Activated T-cell treated with anti-CD3 and anti-CD28 coated beads, Interleukin-2, amount 50 U/mL, for 72 hours (primary cell): ENCODE measurements at places on chromosomes 7 and 10.

DNA sequence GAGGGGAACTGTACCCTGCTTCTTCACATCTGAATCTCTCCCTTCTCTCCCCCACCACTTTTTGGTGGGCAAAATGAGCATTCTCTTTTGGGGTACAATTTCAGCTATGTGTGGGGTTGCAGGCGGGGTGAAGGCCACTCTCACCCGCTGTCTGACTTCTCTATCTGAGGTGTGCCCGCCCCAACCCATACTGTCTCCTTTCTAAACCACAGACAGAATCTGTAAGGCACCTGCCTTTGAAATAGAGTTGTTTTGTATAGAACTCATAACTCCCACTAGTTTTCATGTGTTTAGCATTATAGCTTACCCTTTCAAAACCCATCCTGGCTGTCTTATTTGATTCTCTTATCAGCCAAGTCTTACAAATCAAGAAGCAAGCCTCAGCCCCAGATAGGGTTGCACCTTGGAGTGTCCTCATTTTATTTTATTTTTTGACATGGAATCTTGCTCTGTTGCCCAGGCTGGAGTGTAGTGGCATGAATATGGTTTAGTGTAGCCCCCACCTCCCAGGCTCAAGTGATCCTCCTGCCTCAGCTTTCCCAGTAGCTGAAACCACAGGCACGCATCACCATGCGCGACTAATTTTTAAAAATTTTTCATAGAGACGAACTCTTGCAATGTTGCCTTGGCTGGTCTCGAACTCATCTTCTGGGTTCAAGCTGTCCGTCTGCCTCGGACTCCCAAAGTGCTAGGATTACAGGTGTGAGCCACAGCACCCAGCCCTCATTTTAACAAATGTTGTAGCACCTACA lies 11.9 kb downstream of the TSPAN14 start:
- DNase-seq: peak; percentile 58

DNA sequence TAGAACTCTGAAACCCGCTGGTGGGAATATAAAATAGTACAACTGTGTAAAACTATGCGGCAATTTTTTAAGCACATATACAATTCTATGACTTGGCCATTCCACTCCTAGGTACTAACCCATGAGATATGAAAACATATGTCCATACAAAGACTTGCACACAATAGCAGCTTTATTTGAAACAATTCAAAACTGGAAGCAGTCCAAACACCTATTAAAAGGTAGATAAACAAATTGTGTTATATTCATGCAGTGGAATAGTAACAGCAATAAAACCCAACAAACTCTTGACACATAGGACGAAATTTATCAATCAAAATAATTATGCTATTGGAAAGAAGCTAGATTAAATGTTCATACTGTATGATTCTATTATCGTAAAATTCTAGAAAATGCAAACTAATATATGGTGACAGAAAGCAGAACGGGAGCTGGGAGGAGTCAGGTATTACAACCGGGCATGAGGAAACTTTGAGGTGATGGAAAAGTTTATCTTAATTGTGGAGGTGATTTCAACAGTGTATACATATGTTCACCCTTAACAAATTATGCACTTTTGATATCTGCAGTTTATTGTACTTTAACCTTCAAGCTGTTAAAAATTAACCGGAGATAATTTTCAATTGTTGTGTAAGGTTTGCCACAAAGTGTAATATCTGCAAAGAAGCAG lies 803 bp upstream of the STK31 start:
- no peak for DNase-seq

GRCh38 chr7:131249003-131249402 lies 78.7 kb upstream of the MKLN1 start:
- no peak for DNase-seq

GRCh38 chr7:48130658-48131108 lies 40.6 kb upstream of the ABCA13 start:
- DNase-seq: peak; percentile 10

DNA sequence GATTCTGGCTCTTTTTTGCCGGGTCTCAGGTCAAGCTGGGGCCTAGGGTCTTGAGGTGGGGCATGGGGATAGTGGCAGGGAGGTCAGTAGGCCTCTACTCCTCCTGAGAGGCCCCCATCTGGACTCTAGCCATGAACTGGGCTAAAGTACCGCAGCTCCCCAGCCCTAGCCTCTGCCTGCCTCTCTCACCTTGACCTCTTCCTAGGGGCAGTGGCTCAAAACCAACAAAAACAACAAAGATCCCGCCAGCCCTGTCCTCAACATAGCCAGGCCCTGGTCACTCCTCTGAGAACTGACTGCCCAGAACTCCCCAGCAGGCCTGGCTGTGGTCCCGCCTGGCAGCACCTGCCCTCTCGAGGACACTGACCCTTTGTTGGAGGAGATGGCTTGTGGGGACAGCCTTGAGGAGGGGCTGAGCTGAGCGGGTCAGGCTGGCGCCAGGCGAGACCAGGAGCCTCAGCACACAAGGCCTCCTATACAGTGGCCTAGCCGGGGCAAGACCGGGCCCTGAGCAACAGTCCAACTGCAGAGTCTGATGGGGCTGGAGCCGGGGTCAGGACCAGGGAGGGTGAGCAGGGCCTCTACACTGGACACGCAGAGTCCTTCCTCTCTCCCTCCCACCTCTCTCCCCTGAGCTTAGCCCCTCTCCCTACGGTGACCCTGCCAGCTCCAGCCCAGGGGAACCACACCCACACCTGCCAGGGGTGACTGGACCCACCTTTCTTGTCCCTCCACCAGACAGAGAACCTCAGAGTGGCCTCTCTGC lies 11.6 kb upstream of the PPIF start:
- no peak for DNase-seq

- DNase-seq: no peak
Measured at GRCh38 chr10:121772884-121773283, 154.9 kb downstream of the ATE1 start.

- no peak for DNase-seq
Measured at GRCh38 chr7:26653430-26654399, 210.7 kb downstream of the SKAP2 start.

DNA sequence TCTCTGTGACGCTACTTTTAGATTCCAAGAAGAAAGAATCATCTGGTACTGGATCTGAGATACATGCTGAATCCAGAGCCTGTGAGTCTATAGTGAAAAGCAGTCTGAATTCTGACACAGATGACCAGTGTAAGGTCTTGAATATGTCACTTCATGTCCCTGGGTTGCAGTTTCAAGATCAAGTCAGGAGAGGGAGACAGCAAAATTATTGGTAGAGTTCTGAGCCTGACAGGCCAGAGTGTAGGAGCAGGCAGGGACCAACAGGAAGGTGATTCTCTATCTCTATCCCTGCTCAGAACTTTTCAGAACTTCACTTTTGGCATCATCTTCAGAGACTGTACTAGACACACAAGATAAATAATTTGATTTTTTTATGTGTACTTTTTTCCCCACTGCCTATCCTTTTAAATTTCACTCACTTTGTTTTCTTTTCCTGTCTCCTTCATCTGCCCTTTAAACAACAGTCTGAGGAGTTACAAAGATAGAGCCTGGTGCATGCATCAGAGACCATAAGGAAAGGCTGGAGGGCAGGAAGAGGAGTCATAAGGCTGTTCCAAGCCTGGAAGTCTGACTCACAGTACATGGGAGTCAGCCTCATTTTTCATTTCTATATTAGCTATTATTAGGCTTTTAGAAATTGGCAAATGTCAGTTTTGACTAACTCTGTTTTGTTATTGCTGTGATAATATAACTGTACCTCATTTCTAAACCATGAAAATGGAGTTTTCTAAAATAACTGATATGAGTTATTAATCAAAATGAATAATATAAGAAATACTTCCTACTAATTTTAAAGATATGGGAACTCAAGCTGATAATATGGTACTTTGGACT lies 120.2 kb upstream of the TMEM229A start:
- no peak for DNase-seq
